ENCODE measurements at places on chromosomes 11 and 22. TPM values are rescaled to one million over a fixed set of nuclear protein-coding genes. Genes with fewer than 3 reads are reported as not detected.

PARVB gene
- 0.38 TPM for polyA plus RNA-seq

- no peak for DNase-seq
- H3K4me1 ChIP-seq, result no peaks in the 10 kb centered on the region
- no peak overlapping the region for H3K27ac ChIP-seq
Observed at GRCh38 chr11:20000351-20001134, 159.7 kb downstream of the DBX1 start.

DNA sequence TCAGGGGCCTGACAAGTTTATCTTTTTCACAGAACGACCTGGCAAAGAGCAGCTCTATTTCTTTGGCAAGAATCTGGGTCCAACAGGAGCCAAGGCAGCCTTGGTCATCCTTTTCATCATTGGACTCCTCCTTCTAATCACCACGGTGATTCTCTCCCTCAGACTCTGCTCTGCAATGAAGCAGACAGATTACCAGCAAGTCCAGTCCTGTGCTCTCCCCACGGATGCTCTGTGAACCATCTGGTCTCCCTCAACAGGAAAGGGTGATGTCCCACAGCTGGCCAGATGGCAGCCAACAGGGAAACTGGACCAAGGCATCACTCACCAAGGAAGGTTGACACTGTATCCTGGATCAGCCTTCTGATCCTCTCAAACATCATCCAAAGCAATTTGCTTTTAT is 17.0 kb upstream of the PANX1 start:
- no peaks in the 10 kb centered on the region for H3K36me3 ChIP-seq
- no peaks in the 10 kb centered on the region for H3K27me3 ChIP-seq
- no peak overlapping the region for H3K27ac ChIP-seq

DNA sequence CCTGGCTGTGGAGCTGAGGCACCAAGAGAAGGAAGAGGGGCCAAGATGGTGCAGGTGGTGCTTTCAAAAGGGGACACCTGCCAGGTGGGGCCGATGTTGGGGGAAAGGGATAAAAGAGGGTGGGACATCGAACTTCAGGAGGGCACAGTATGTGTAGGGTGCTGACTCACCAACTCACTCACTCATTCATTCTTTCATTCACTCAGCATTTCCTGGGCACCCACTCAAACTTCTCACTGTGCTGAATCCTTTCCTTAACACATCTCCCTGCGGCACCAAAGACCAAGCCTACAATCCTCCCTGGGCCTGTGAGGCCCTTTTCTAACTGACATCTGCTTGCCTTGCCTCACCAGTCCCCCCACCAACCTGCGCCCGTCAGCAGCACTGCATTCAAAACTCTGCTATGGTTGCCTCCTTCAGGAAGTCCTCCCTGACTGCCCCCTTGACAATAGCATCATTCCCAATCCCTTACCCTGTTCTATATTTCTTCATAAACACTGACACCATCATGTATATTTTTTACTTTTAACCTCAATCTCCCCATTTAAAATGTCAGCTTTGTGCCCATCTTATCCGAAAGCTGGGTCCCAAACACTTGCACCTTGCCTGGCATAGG is 246.6 kb downstream of the MN1 start:
- no peaks in the 10 kb centered on the region for H3K36me3 ChIP-seq
- H3K4me1 ChIP-seq, result no peaks in the 10 kb centered on the region
- no peak overlapping the region for H3K27ac ChIP-seq
- no peaks in the 10 kb centered on the region for H3K27me3 ChIP-seq
- no peak for DNase-seq

- no peaks in the 10 kb centered on the region for H3K27me3 ChIP-seq
- no peak overlapping the region for H3K4me3 ChIP-seq
- no peaks in the 10 kb centered on the region for H3K4me1 ChIP-seq
- no peak for DNase-seq
Observed at GRCh38 chr11:4926608-4927007, 2.5 kb upstream of the OR51G1 start.

GRCh38 chr11:94767701-94768601 is at the start of gene AMOTL1:
Gene AMOTL1, plus strand, starts transcription at chr11:94768356. Its CDS starts 156 bp downstream, at chr11:94768512.
- no peaks in the 10 kb centered on the region for H3K27me3 ChIP-seq
- DNase-seq, result peak; percentile 15
- H3K4me3 ChIP-seq, result no peak within 1 kb of the TSS
- no peaks in the 10 kb centered on the region for H3K36me3 ChIP-seq
- no peaks in the 10 kb centered on the region for H3K4me1 ChIP-seq
- no peak within 1 kb of the TSS for H3K27ac ChIP-seq

DNA sequence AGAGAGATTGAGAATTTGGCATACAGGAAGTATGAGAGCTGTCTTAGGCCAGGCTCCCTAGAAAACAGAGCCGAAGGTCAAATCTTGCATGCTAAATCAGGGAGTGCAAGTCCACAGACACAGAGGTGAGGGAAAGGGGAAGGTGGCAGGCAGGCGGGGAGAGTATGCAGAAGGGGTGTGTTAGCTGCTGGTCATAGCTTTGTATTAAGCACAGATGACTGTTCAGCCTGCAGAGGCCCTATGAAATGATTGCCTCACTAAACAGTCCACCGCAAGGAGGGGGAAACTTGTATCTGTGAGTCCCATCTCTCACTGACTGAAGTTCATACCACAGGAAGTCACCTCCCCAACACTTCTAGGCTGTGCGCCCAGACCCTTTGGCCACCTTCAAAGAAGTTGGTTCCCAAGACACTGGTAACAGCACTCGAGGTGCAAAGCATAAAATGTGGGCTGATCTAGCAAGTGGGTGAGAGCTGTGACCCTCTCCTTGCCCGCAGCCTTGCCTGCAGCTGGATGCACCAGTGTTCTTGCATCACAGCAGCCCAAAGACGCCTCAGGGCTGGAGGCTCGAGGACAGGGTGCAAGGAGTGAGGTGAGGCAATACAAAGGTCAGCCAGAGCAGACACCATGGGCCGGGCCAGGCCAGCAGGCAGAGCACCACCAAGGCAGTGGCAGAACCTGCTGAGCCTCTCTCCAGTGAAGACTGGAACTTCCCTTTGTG is 115.3 kb upstream of the TBCEL start:
- no peak overlapping the region for H3K27ac ChIP-seq
- no peaks in the 10 kb centered on the region for H3K27me3 ChIP-seq
- no peak overlapping the region for H3K4me3 ChIP-seq
- no peaks in the 10 kb centered on the region for H3K4me1 ChIP-seq
- DNase-seq, result no peak
- H3K36me3 ChIP-seq, result no peaks in the 10 kb centered on the region

- H3K27ac ChIP-seq, result no peak overlapping the region
- no peaks in the 10 kb centered on the region for H3K4me1 ChIP-seq
- H3K27me3 ChIP-seq, result no peaks in the 10 kb centered on the region
- H3K4me3 ChIP-seq, result no peak overlapping the region
Observed at GRCh38 chr22:17387356-17387755, 18.1 kb downstream of the CECR2 start.
